HT1080 (cell line): ENCODE measurements at places on chromosomes 1 and 21. TPM values are rescaled to one million over a fixed set of nuclear protein-coding genes. Genes with fewer than 3 reads are reported as not detected.

The PDE4B gene
- 5.4 and 7.6 TPM in 2 replicates for total RNA-seq

The COA7 gene
- 16.1 and 22.2 TPM in 2 replicates for total RNA-seq

The OR2L13 gene
- total RNA-seq, result not detected in 2 replicates

The GIPC2 gene
- not detected in 2 replicates for total RNA-seq

The TMEM125 gene
- not detected in 2 replicates for total RNA-seq

The TTLL7 gene
- total RNA-seq, result 2.8 and 4.0 TPM in 2 replicates

The BRINP2 gene
- 0.03 and 0.63 TPM in 2 replicates for total RNA-seq

The GPA33 gene
- 0.19 and 1.0 TPM in 2 replicates for total RNA-seq

The HSPA6 gene
- 1.5 and 1.9 TPM in 2 replicates for total RNA-seq

The ANKRD65 gene
- not detected in 2 replicates for total RNA-seq

The DIO1 gene
- total RNA-seq, result not detected in 2 replicates

The C4BPA gene
- not detected in 2 replicates for total RNA-seq

The NTMT2 gene
- total RNA-seq, result not detected in 2 replicates

The ADCY10 gene
- not detected in 2 replicates for total RNA-seq

The MROH7 gene
- total RNA-seq, result not detected in 2 replicates

The SLC44A3 gene
- 0.30 and 0.31 TPM in 2 replicates for total RNA-seq

The CNTN2 gene
- not detected in 2 replicates for total RNA-seq

The OLFM3 gene
- not detected in 2 replicates for total RNA-seq

The LCE1D gene
- not detected in 2 replicates for total RNA-seq
